ENCODE measurements at places on chromosomes 12 and 14.

GRCh38 chr14:77882098-77882497 is 82.2 kb downstream of the ADCK1 start:
- DNase-seq = no peak

GRCh38 chr12:123960856-123961255 is 11.8 kb downstream of the CCDC92 start:
- no peak for DNase-seq

- DNase-seq = no peak
Observed at GRCh38 chr12:15620741-15621539, 168.2 kb downstream of the EPS8 start.

DNA sequence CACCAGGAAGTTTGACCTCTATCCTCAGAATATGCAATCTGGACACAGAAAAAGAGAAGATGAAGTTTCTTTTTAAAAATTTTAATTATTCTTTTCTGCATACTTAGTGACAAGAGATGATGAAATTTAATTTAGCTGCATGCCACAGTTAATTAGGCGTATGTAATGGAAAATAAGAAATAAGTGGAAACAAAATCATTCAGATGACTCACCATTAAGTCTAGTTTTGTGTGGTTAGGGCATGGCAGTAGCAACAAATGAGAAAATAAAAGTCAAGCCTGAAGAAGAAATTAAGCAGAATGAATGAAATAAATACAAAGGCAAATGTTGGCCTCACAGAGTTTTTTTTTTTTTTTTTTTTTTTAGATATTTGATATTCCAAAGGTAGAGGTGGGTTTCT is 30.9 kb upstream of the KLRD1 start:
- DNase-seq = no peak

DNA sequence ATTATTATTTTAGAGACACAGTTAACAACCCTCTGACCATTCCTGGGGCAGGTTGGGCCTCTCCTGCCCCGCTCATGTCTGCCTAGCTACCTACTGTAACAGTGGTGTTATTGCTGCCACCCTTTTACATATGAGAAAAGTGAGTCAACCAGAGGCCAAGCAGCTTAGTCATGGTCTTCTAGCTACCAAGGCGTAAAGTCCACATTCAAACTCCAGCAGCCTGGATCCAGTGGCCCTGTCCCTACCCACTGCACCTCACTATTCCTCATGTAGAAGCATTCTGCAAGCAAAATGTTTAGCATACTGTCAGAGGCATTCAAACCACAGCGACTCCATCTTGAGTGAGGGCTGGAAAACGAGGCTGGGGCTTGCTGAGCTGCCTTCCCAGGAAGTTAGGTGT is 95.8 kb downstream of the SLC15A4 start:
- DNase-seq = no peak
